ENCODE measurements at places on chromosomes 16 and 17.
A peak's percentile ranks its signal among the peaks of the same experiment; 100 is the strongest.

GRCh38 chr16:82621781-82622180 is 5.0 kb upstream of the CDH13 start:
- no peak for DNase-seq

DNA sequence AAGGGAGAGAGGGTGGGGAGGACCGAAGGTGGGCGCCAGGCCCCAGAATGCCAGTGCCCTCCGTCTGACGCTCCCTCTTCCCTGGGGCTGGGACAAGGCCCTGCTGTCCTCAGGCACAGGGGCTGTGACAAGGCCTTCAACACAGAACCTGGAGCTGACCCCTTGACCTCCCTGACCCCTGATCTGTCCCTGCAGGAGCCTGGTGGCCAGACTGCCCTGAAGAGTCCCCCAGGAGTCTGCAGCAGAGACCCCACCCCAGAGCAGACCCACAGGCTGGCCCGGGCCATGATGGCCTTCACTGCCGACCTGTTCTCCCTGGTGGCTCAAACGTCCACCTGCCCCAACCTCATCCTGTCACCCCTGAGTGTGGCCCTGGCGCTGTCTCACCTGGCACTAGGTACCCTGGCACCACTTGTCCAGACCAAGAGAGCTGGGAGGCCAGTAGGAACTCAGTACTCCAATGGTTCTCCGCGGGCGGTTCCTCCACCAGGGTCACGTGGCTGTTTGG is 2.9 kb downstream of the SERPINF2 start:
- no peak for DNase-seq

- peak; percentile 62 for DNase-seq
Measured at GRCh38 chr17:8745586-8746500, 1.2 kb upstream of the CCDC42 start.

GRCh38 chr17:73772107-73772705 is 128.0 kb upstream of the SDK2 start:
- no peak for DNase-seq

DNA sequence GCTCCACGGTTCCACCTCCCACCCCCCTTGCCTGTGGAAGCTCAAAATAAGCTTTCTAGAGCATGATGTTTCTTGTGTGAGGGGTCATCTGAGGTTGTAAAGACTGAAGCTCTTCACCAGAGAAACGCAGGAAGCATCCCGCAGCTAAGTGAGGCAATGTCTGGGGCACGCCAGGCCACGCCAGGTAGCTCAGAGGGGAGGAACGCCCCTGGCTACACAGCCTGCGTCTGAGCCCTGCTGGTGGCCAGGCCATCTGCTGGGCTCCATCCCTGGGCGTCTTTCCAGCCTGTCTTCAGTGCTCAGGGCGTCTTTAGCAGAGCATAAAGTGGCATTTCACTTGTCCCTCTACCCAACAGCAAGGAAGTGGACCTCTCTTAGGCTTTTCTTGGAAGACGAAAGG is 15.2 kb downstream of the SOCS3 start:
- no peak for DNase-seq

- DNase-seq = no peak
Measured at GRCh38 chr16:57388359-57389086, 16.0 kb upstream of the CCL17 start.

GRCh38 chr17:72984926-72985325 is 107.6 kb downstream of the SLC39A11 start:
- DNase-seq = no peak

DNA sequence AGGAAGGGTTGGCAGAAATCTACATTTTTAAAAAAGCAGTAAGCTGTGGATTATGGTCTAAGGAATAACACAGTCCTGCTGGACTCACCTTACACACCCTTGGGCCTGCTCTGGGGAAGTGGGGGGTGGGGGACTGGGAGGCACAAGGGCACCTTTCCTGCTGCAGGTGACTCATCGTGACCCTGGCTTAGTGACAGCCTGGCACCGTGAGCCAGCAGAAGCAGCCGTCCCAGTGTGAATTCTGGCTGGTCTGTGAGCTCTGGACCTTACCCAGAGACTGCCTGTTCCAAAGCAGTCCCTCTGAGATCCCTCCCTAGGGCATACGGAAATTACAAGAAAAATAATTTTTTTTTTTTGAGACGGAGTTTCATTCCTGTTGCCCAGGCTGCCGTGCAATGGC is 4.2 kb upstream of the CRK start:
- DNase-seq = no peak

DNA sequence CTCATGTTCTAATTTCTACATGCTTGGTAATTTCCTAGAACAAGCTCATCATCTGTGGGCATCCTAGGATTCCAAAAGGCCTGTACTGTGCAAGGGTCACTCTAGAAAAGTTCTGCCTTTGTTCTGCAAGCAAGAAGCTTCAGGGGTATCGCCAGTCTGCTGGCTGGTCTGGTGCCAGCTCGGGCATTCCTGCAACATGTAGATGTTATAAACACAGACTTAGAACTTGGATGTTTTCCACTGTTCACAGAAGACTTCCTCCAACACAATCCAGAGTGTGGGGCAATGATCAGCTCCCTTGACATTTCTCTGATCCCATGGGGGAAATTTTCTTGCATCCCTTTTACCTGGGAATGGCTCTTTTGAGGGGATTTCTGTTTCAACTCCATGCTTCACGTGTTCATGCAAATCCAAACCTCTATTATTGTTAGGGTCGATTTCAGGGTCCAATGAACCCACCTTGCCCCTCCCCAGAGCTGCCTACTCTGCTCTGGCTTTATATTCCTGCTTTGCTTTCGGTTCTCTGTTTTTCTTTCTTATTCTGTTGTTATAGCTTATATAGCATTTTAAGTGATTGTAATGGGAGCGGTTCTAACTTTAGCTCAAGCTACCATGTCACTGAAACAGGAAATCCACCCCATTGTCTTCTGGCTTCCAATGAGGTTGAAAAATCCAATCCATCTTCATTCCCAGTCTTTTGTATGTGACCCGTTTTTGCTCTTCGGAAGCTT is 25.3 kb downstream of the UBE2O start:
- DNase-seq = no peak

- no peak for DNase-seq
Measured at GRCh38 chr16:77414752-77415231, 20.0 kb downstream of the ADAMTS18 start.

- DNase-seq = no peak
Measured at GRCh38 chr17:5667871-5668270, 83.6 kb upstream of the NLRP1 start.

GRCh38 chr17:67323445-67323844 is 42.9 kb downstream of the PSMD12 start:
- DNase-seq = no peak

- no peak for DNase-seq
Measured at GRCh38 chr16:3485821-3486505, 9.3 kb downstream of the C16orf90 start.

DNA sequence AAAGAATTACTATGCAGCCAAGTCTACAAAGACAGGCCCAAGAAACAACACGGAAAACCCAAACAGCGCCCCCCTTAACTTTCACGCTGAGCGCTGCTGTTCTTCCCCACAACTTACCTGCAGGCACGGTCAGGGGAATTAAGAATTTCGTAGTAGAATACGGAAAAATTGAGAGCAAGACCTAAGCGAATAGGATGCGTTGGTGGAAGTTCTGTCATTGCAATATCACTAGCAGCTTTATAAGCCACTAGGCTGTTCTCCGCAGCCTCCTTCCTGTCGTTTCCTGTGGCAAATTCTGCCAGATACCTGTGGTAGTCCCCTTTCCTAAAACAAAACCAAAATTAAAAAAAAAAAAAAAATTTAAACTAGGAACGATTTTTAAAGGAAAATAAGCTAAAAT is 39.0 kb downstream of the YWHAE start:
- DNase-seq = no peak

DNA sequence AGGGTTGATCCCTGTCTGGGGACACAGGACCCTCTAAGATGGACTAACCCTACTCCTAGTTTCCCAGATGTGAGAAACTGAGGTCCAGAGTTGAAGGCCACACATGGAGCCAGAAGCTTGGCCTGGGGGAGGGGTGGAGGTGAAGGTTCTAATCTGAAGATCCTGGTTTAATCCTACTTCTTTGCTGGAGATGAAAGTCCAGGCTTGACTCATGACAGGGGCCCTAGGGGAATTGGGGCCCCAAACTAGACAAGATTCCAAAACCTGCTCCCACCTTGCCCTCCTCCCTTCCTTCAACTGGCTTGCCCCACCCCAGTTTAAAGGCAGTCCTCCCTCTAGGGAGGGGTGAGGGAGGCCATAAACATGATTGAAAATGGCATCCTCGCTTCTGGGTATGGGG is 21.6 kb downstream of the IGF2BP1 start:
- no peak for DNase-seq

GRCh38 chr17:60327134-60327900 is 64.6 kb downstream of the USP32 start:
- DNase-seq = no peak

DNA sequence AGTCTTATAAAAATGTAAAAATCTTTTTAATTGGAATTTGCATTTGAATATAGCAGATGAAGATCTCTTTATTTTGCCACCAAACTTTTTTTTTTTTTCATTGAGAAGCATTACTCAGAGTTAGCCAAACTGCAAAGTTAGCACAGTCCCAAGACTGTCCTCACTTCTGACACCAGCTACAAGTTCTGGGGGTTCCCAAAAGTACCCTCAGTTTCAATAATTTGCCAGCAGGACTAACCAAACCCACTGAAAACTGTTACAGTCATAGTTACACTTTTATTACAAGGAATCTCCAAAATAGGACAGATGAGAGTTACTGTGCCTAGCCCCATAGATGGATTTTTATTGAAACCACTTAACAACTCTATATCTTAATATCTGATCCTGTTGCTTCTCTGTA is 144.1 kb downstream of the CHD9 start:
- no peak for DNase-seq

DNA sequence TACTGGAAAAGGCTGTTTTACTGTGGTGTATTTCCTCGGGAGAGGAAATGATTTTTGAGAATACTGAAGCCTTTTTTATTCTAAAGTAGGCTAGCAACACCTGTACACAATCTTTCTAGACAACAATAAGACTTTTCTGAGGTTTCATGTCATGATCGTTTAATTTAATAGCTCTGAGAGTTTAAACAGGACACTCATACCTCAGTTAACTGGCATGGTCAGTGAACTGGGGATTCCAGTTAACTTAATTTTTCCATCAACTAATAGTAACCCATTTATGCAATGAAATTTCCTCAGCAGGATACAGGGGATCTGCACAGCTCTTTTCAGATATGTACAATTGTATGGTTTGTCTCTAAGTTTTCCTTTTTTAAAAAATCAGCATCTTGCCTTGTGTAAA is 262.6 kb downstream of the NTN1 start:
- no peak for DNase-seq

- no peak for DNase-seq
Measured at GRCh38 chr16:84780544-84781376, 39.0 kb upstream of the CRISPLD2 start.

DNA sequence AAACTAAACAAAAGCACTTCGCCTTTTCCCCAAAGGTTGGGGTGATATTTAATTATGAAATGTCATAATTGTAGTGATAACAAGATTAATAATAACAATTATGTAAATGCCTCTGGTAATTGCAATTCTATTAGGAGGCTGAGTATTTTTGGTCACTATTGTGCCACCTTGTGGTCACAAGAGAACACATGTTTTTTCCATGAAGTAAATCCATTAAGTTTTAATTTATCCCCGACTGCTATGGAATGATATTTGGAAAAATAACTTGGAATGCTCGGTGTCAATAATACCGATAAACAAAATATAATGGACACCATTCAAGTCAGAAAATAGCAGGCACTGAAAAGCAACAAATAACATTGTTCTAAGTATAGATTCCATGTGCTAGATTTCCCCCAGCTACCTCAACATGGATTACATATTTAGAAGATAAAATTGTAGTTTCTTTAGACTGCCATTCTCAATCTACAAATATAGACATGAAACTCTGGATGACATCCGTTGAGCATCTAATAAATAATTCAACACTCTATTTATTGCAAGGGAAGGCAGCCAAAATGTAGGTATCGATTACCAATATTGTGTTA is 25.0 kb upstream of the KCNJ2 start:
- DNase-seq = no peak

DNA sequence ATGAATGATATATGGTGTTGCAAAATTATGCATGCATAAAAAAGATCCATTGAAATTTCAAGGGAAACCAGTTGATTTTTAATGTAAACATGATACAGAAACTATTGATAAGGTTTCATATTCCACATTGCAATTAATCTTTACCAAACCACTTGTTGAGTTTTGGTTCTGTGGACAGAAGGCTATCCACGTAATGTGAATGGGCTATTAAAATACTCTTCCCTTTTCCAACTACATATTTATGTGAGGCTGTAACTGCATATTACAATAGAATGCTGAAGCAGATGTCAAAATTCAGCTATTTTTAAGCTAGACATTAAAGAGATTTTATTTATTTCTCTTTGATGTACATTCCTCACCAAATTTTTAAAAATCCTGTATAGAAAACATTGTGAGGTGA is 33.7 kb upstream of the VPS4A start:
- DNase-seq = no peak

DNA sequence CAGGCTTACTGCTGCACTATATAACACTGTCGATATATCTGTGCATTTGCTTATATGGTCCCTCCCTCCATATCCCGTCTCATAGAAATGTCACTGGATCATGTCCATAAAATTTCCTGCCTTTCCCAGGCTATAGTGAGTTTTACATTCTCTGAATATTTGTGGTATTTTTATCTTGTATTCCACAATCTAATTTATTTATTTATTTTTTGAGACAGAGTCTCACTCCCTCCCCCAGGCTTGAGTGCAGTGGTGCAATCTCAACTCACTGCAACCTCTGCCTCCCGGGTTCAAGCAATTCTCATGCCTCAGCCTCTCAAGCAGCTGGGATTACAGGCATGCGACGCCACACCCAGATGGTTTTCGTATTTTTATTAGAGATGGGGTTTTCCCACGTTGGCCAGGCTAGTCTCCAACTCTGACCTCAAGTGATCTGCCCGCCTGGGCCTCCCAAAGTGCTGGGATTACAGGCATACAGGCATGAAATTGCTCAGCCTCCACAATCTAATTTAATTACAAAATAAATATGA is 12.9 kb downstream of the TRIM37 start:
- no peak for DNase-seq

- DNase-seq = no peak
Measured at GRCh38 chr16:27795992-27796614, 246.2 kb downstream of the KATNIP start.

GRCh38 chr17:67215991-67216421 is 29.0 kb downstream of the HELZ start:
- DNase-seq = no peak
